ENCODE measurements at places on chromosomes 11 and 22.

- DNase-seq = no peak
Measured at GRCh38 chr11:100459811-100460210, 227.3 kb upstream of the ARHGAP42 start.

DNA sequence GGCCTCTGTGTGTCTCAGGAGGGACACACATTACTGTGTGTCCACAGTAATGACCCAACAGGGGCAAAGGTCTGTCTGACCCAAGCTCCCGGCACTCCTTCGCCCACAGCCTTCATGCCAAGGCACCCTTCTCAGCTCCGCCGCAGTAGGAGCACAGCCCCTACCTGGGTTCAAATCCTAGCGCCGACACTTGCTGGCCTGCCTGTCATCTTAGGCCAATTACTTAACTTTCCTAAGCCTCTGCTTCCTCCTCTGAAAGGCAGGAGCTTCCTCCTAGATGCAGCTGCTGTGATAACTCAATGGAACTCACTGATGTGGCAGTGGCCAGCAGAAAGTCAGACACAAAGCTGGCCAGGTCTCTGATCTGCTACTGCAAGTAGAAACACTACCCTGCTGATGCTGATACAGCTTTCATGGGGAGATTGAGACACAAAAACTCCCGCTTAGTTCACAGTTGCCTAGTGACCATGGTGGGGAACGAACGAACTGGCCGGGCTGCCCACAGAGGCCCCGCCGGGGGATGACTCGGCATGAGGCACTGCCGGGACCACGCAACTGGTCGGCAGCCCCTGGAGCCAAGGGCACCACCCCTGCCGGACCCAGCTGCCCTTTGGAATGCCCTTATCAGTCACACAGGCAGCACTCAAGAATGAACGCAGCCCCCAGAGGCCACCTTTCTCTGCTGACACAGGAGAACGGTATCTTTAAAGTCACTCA, 8.1 kb downstream of the EHD1 start:
- peak; percentile 40 for DNase-seq

GRCh38 chr22:38861927-38862326, 10.1 kb downstream of the CBX6 start:
- no peak for DNase-seq

GRCh38 chr11:57315491-57315890, 9.3 kb downstream of the TNKS1BP1 start:
- DNase-seq = peak; percentile 27

DNA sequence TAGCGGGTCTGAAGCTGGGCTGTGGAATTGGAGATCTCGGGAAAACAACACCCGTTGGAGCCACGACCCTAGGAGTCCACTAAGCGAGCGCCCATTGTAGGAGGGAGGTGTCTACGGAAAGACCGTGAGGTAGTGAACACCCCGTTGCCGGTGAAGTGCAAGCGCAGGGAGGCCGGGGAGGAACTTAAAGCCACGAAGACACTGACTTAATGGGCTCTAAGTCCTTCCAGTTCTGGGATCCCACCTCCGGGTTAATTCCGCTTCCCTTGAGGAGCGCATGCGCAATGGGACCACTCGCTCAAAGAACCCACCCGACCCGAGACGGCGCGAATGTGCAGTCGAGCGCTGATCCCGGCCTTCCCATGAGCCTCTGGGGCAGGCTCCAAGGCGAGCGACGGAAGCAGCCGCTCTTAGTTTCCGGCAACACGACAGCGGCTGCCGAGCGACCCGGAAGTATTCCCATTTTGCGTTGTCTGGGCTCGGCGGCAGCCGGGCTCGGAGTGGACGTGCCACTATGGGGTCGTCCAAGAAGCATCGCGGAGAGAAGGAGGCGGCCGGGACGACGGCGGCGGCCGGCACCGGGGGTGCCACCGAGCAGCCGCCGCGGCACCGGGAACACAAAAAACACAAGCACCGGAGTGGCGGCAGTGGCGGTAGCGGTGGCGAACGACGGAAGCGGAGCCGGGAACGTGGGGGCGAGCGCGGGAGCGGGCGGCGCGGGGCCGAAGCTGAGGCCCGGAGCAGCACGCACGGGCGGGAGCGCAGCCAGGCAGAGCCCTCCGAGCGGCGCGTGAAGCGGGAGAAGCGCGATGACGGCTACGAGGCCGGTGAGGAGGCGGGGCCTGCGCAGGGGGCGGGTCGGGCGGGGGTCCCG, at the start of gene SART1:
Gene SART1, plus strand, starts transcription at position 468 of the 874 bp plus-strand sequence. Its CDS starts 47 bp downstream, at position 515.
- peak; percentile 99 for DNase-seq

DNA sequence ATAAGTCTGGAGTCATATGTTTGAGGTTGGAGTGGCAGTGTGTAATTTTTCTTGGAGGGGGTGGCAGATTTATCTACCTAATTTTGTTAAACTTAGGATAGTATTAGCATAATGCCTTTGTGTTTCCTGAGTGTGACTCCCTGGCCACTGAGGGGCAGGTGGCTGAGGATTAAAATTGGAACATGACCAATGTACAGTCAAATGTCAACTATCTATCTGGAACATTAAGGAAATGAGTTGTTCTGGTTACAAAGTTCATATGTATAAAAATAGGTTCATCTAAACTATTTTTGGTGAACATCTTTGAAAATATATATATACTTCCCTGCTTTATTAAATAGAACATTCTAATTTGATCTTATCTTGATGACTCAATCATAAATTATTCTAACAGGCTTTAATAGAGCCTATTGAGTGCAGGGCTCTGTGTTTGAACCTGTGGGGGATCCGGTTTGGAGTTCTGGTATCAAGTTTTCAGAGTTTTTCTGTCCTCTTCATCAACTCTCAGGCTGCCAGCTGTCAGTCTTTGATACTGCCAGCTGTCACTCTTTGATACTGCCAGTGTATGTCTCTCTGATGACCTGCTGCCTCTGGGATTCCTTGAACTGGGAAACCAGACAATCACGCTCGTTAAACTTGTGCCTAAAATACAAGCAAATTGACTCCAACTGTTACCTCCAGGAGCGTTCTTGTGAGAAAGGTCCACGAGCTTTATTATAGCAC, 309.6 kb downstream of the METTL15 start:
- peak; percentile 15 for DNase-seq

DNA sequence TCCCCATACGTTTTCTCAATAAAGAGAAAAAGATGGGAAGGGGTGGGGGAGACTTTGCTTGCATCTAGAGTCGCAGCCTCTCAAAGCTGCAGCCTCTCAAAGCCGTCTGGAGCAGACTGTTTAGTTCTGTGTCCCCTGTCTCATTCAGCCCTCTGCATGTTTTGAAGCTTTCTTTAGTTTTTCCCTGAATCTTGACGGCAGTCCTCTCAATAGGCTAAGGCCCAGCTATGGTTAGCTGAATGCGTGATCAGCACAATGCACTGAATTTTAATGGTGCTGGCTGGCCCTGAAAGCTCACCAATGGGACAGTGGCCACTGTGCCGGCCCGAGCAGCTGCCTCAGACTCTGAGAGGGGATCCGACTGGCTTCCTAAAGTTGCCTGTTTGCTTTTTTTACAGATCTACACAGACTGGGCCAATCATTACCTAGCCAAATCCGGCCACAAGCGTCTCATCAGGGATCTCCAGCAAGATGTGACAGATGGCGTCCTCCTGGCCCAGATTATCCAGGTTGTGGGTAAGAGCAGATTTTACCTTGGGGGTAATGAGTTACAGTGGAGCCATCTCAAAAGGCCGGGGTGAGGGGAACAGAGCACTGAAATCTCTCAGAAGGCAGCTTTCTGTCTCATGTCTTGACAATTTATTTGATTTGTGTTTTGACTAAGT, 119.6 kb downstream of the NAV2 start:
- no peak for DNase-seq

GRCh38 chr22:33577862-33578411, 342.3 kb downstream of the LARGE1 start:
- DNase-seq = no peak

DNA sequence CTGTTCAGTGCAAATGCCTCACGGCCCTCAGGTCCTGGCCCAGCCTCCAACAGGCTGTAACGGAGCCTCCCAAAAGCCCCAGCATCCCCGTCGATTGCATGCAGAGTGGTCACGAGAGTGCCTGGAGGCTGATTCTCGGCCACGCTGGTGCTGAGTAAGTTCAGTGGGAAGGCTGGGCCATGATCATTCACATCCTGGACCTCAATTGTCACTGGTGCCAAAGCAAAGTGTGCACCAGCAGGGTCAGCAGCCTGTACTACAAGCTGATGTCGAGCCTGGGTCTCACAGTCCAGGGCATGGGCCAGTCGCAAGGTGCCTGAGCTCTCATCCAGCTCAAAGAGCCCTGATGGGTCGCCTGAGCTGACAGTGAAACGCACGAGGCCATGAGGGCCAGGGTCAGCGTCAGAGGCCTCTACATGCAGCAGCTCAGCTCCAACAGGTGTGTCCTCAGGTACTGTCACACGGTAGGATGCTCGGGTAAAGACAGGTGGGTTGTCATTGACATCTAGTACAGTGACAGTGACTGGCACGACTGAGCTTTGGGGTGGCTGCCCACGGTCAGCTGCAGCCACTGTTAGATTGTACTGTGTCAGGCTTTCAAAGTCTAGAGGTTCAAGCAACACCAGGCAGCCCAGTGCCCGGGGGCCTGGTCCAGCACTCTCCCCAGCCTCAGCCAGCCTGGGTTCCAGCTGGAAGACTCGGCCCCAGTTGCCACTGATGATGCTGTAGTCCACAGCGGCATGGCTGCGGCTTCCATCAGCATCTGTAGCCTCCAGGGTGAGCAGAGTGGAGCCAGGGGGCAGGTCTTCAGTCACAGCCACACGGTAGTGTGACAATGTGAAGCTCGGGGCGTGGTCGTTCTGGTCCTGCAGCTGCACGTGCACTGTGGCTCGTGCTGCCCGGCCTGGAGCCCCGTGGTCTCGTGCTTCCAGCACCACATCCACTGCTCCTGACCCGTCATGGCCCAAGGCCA, 4.5 kb upstream of the TPP1 start:
- DNase-seq = no peak

- no peak for DNase-seq
Measured at GRCh38 chr11:117613521-117613920, 183.5 kb downstream of the DSCAML1 start.

DNA sequence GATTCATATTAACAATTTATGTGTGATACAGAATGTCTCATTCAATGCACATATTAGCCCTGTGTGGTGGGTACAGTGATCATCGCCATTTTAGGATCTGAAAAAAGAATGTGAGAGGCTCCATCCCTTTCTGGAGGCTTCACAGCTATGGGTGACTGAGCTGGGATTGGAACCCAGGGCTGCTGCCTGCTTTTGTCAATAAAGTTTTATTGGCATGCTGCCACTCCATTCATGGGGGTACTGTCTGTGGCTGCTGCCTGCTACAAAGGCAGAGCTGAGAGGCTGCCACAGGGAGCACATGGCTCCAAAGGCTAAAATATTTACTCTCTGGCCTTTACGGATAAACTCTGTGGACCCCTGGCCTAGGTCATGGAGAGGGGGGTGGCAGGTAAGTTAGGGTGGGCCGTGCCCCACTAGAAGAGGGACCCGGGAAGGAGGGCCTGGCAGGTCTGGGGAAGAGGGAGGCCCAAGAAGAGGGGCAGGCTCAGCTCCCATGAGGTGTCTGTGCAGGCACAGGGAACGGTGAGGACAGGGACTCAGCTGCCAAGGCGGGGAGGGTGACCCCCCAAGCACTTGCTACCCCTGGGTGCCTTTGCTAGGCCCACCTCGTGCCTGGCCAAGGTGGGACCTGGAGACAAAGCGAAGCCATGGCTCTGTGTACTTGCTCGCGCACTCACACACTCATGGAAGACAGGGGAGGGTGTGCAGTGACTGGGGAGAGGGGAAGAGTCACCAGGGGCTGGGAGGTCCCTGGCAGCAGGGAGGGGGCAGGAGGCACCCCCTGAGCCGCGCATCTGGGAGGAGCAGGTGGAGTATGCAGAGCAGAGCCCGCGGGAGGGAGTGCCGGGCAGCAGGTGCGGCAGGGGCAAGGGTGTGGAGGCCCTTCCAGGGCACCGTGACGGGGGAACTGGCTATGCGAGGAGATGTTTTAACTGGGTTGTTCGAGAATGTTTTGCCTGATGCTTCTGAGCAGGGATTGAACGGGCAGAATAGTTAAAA, 335.3 kb downstream of the CTTN start:
- no peak for DNase-seq

GRCh38 chr11:77299528-77299993, 1.9 kb downstream of the GDPD4 start:
- DNase-seq = no peak

- no peak for DNase-seq
Measured at GRCh38 chr22:39617970-39618757, 47.6 kb downstream of the CACNA1I start.

- DNase-seq = no peak
Measured at GRCh38 chr22:20779014-20779817, 5.3 kb downstream of the SERPIND1 start.

DNA sequence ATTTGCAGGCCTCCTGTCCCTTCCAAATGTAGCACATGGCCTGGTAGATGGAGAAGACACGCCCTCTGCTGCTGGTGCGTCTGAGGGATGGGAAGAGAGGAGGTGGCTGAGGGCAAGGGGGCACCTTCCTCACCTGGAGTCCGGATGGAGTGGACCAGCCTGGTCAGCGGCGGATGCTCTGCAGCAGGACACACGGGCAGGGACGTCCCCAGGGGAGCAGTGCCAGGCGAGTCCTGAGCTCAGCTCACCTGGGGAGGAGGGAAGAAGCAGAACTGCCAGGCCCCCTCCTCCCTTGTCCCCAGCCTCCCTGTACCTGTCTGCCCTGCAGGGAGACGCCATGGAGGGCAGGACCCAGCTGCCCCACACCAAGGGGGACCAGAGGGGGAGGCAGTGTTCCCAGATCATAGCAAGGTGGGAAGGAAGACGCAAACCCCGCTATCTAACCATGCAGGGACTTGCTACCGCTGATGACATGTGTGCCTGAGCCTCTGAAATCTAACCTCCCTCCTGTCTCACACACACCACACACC, 1495.9 kb downstream of the BRD1 start:
- no peak for DNase-seq

GRCh38 chr11:103870821-103871309, 165.6 kb upstream of the DDI1 start:
- DNase-seq = no peak

- DNase-seq = no peak
Measured at GRCh38 chr22:22714600-22715335, 70.4 kb downstream of the GGTLC2 start.

Measured in eye (tissue), 1 donor.